ENCODE measurements at places on chromosomes 2 and 18.

- no peak for DNase-seq
Observed at GRCh38 chr2:162938387-162938786, 99.8 kb upstream of the KCNH7 start.

DNA sequence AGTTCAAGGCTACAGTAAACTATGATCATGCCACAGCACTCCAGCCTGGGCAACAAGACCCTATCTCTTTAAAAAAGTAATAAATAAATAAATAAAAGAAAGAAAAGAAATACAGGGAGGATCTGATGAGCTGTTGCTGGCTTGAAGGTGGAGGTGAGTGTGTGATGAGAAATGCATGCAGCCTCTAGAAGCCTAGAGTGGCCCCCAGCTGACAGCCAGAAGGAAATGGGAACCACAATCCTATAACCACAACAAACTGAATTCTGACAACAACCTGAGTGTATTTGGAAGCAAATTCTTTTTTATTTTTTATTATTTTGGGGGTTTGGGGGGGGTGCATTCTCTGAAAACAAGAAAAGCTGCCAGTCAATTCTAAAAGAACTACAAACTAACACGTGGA, 14.6 kb downstream of the NOL10 start:
- DNase-seq: no peak

GRCh38 chr2:29519338-29519925, 402.0 kb downstream of the ALK start:
- no peak for DNase-seq

- DNase-seq: no peak
Observed at GRCh38 chr2:142989273-142990204, 112.1 kb downstream of the KYNU start.

GRCh38 chr2:11133238-11133935, 21.9 kb upstream of the SLC66A3 start:
- DNase-seq: peak; percentile 80

DNA sequence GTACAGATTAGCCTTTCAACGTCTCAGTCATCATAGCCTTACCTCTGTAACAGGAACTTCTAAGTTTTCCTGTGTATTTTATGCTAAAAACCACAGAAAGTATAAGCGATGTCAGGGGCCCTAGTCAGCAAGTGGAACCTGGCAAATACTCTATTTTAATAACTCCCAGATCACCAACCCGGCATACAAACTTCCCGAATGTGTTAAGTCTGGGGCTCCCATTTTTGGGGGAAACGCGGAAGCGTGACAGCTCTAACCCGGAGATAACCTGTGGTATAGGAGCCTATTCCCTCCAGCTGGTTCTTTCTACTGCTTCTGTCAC, 574 bp downstream of the NIFK start:
- no peak for DNase-seq

DNA sequence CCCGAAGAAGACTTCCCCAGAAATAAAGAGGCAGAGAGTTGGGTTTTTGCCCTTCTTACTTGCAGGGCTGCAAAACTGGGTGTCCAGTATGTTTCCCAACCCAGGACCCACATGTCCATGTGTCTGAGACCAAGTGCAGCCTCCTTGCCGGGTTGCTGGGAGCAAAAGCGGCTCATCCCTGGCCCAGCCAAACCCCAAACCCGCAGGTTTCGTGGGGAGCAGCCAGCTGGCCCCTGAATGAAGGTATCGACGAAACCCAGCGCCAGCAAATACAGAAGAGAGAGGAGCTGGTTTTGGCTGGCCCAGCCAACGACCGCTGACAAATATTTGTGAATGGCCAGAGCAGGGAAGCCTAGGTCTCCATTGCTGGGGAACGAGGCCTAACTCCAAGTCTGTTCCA, 197.1 kb downstream of the SMAD7 start:
- no peak for DNase-seq

DNA sequence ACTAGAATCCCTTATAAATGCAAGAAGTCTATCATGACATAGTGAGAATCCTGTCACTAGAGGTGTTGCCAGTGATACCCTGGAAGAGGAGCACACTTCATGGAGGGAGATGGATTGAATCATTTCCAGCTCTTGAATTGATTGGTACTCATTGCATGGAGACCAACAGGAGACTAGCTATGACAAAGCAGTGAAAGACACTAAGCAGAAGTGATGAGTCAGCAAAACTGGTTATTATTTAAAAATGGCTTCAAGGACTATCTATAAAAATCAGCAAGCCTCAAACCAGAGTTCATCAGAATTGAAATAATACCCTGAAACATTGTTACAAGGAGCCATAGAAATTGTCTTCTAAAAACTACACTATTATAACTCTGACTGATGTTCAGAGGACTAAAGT, 200.3 kb downstream of the PDE11A start:
- DNase-seq: no peak

- no peak for DNase-seq
Observed at GRCh38 chr2:70619167-70619566, 65.5 kb upstream of the TGFA start.

DNA sequence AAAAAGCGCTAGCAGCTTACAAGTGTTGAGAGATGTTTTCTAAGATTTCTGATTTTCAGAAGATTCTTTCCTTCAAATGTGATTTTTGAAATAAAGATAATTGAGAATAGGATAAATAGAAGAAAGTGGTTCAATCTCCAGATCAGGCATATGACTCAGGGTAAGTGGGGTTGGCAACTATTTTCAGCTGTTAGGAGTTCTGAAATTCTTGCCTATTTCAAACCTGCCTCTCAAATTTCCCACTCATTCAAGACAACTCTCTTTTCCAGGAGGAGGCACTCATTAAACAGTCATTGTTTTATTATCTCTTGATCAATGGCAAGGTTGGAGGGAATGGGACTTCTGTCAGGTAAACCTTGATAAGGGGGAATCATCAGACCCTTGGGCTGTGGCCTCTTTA, 138.9 kb downstream of the HNMT start:
- DNase-seq: no peak

DNA sequence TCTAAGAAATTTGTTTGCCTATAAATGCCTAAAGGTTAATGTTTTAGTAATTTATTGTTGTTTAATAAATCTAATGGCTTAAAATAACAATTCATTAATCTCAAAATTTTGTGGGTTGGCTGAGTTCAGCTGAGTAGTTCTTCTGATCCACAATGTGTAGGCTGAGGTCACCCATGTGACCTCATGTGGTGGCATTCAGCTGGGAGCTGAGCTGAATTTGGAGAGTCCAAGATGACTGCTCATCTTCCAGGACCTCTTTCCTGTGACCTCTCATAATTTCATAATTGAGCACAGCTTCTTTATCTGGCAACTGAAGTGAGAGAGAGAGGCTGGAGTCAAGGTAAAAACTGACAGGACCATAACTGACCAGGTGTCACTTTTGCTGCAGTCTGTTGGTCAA, 132.4 kb downstream of the TXNL1 start:
- no peak for DNase-seq
